ENCODE measurements at places on chromosomes 2 and 18.

GRCh38 chr18:58788971-58789875 lies 75.5 kb upstream of the ZNF532 start:
- DNase-seq, result no peak

DNA sequence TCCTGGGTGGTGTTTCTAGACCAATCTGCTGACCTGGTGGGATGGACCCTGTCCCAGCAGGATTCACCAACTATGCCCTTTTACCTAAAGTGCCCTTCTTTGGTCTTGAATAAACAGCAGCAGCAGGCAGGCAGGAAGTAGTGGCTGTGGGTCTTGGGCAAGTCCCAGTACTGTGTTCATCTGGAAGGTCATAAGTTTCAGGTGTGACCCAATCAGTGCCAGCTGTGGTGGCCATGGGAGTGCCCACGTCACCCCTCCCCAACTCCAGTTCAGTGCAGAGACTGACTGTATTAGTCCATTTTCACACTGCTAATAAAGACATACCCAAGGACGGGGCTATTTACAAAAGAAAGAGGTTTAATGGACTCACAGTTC lies 148.3 kb upstream of the SRD5A2 start:
- no peak for DNase-seq

DNA sequence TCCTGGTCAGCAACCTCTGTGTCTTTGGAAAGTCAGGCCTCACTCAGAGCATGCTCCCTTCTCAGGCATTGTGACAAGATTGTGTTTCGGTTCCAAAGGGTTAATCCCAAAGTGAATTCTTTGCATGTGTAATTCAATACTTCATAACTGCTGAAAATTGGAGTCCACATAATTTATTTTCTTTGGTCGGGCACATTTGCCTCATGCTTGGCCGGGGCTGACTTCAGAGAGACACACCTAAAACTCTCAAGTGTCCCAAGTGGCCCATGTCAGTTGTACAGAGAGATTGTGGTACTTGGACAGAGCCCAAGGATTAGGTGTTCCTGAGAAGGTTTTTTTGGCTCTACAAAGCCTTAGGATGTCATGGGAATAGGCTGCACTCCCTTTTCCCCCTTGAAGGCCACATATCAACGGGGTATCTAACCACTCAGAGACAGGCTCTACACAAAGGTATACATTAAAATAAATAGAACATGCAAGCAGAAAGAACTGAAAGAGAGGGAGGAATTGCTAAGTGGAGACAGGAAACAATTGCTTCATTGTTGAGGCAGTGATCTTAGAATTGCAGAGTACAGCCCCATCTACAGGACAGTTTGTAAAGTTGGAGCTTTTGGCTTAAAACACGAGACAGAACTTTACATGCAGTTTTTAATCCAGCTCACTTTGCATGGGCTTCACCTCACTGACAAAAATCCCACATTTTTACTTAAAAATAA lies 1232.3 kb upstream of the ZEB2 start:
- DNase-seq, result peak; percentile 62

DNA sequence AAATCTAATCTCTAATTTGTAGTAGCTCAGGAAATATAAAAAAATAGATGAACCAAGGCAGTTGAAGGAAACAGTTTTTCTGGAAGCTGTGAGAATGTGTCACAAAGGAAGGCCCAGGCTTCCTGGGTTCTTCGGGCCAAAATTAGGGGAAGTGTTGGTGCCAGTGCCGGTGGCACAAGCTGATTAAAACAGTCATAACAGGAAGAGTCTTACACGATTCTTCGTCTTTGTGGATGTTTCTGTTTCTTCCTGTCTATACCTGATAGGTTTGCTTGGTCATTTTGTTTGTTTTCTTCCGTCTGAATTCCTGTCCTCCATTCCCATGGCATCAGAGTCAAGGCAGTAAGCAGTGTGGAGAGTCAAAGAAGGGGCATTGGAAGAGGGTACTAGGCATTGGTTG lies 235.4 kb upstream of the RASGRP3 start:
- DNase-seq, result no peak

DNA sequence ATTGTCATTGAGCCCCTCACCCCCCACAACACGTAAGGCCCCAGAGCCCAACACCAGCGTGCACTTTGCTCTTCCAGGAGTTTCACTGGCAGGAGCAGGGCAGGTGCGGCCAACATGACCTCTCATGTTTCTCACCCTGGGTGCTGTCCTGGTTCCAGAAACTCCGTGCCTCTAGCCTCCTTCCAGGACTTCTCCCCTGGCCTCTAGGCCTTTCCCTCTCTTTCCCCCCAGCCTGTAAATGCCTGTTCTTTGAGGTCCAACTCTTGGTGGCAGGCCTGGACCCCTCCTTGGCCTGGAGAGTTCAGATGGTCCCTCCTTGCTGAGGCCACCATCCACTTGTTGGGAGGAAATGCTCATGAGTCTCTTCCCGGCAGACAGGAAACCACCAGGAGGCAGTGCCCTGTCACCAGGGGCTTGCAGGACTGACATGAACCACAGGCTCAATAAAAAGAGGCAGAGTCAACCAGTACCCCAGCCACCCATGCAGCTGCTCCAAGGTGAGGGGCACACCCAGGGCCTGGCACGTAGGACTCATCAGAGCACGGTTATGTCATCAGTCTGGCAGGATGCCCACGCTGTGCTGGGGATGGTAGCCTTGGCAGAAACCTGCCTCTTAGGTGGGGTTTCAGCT lies 1.5 kb downstream of the MALL start:
- no peak for DNase-seq

DNA sequence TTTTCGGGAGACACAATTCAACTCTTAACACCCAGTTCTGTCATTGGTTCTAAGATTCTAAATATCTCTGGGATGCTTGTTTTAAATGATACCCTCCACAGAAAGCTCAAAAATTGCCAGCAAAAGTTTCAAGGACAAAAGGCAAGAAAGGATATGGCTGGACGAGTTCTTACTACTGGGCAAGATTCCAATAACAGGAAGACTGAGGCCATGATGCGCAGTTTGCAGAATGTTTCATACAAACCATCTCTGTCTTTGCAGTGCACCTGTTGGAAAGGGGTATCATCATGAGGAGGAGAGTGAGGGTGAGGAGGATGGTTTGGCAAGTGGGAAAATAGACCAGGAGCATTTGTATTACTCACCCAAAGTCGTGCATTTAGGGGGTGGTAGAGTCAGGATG lies 172.8 kb downstream of the DCDC2C start:
- DNase-seq, result no peak

GRCh38 chr2:208529796-208530195 lies 123.2 kb downstream of the PTH2R start:
- no peak for DNase-seq

- no peak for DNase-seq
These were observed 72.6 kb upstream of the DAPL1 start for GRCh38 chr2:158722266-158723105.

GRCh38 chr2:229133155-229133772 lies 137.8 kb downstream of the PID1 start:
- DNase-seq, result peak; percentile 7

GRCh38 chr2:96551605-96552314 lies 15.2 kb downstream of the ARID5A start:
- no peak for DNase-seq

GRCh38 chr2:171547256-171547655 lies 25.0 kb downstream of the CYBRD1 start:
- no peak for DNase-seq

DNA sequence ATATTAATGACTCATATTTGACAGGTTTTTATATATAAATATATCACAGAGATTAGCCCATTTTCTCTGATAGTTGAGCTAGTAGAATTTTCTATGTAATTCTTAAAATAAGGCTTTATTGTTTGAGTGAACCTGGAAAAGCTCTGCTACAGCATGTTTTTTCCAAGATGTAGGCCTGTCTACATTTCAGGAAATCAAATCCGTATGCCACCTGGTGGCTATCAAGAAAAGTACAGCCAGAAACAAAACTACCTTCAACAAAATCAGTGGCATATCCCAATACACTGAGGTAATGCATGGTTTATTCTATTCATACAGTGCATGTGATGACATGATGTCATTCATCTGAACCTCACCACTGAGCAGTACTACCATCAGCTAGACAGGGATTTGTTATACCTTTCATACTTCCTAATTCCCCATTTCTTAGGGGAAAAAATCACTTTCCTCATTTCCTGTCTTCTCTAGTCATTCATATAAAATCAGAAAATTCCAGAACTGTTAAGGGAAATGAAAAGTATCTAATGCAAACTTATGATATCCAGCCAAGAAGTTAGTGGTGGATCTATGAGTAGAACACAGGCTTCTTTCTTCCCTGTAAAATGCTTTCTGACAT lies 310.4 kb upstream of the SYT4 start:
- no peak for DNase-seq

GRCh38 chr2:197073270-197073669 lies 146.8 kb upstream of the PGAP1 start:
- DNase-seq, result no peak

DNA sequence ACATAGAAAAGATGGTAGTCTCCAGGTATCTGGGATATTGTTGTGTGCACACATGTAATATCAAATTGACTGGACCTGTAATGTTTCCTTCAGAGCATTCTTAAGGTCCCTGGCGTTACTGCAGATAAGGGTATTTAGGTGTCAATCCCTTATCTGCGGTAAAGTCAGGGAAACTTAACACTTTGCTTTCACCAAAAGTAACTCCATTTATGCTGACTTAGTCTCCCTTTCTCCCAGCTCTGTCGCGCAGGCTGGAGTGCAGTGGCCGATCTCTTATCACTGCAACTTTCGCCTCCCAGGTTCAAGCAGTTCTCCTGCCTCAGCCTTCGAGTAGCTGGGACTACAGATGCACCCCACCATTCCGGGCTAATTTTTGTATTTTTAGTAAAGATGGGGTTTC lies 1.8 kb downstream of the CNNM3 start:
- no peak for DNase-seq

- DNase-seq, result no peak
These were observed 57.9 kb upstream of the CXCR4 start for GRCh38 chr2:136175868-136176267.

DNA sequence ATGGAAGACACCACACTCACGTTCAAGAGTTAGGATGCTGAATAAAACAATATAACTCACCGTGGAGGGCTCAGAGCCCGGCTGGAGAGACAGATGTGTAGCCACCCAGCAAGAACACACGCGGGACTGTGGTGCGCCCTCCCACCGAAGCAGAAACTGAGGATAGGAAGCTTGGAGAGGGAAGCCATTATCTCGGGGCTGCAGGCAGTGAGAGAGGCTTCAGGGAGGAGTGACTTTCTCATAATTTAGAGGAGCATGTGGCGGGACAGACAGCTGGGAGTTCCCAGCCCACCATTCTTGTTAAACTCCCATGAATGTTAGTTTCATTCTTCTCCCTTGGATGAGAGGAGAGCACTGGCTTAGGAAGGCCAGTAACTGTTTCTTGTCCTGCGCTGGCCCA lies 96.4 kb downstream of the MAPRE2 start:
- DNase-seq, result no peak
